ENCODE measurements at places on chromosomes 11 and 22.

DNA sequence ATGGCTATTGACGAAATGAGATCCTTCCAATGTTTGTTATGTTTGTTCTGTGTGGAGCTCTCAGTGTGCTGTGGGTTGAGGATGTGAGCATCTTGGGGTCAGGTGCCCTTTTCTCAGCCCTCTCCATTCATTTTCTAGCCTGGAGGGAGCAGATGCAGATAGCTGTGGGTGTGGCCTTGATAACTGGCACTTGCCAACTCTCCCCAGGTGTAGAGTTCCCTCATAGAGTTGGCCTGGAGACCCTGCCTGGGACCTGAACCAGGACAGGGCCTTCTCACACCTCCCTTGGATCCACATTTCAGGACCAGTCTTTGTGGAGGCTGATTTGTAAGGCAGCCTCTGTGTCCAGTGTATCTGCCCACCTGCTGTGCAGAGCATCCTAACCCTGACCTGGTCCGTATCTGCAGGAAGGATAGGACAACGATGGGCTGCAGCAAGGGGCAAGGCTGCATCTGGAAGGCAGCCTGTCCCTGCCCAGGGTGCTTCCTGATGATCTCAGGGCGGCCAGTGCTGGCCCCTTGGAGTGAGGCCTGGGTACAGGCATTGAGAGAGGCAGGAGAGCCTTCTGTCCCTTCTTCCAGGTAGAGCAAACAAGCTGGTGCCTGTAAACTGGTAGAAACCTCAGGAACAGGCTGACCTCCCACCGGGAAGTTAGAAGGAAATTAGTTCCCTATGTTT lies 245.9 kb downstream of the TBC1D22A start:
- DNase-seq, result no peak

DNA sequence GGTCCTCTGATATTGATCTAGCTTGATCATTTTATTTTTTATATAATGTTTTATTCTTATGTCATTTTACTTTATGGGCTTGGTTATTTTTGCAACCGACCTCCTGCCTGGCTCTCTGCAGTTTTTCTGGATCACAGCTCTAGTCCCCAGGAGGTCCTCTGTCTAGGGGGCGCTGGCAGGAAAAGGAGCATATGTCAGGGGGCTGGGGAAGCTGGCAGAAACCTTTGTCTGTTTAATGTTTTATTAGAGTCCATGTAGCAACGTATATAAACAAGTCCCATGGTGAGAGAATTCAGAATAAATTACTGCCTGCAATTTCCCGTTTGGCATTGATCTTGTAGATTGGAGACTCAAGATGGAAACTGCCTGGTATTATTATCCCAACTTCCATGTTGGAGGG lies 133.5 kb upstream of the ZBED5 start:
- no peak for DNase-seq

GRCh38 chr11:71400216-71400615 lies 48.0 kb downstream of the DHCR7 start:
- DNase-seq, result no peak

GRCh38 chr22:45696227-45696626 lies 24.6 kb downstream of the ATXN10 start:
- no peak for DNase-seq

- no peak for DNase-seq
These were observed 450 bp upstream of the BCL2L13 start for GRCh38 chr22:17638182-17638431.

DNA sequence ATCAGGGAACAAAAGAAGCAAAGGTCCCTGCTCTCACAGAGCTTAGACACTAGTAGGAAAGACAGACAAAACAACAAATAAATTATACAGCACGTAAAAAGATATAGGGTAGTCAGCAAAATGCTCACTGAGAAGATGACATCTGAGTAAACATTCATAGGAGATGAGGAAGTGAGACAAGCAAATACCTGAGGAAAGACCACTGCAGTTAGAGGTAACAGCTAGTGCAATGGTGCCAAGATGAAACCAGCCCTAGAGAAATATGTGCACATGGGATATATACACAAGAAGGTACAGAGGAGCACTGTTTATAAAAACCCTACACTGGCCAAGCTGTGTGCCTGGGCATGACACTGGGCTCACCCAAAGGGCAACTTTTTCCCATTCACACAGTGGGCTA lies 9.8 kb downstream of the CYP2R1 start:
- DNase-seq, result no peak

DNA sequence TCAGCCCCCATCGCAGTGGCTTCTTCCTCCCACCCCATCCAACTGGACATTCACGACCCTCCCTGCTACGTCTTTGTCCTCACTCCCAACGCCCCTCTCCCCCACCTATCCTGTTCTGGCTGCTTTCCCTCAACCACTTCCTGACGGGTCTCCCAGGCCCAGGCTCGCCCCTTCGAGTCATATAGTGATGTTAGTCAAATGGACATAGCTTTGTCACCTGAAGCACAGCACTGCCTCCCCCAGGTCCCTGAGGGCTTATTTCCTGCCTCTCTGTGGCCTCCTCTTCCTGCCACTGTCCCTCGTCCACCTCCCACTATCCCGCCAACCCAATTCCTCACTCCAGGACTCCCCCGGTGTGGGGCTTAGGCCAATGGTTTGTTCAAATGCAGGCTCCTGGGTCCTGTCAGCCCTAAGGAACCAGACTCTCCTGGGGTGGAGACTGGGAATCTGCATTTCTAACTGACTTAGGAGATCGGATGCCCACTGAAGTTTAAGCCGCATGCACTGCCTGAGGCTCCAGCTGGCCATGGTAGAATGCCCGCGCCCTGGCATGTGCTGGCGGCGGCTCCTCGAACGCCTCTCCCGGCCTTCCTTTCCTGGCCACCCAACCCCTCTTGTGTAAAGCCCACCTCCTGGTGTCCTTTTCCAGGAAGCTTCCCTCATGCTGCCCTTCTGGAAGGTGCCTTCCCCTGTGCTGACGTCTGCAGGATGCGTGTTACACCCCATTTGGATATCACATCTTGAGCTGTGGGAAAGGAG lies 18.3 kb downstream of the SUN2 start:
- no peak for DNase-seq

DNA sequence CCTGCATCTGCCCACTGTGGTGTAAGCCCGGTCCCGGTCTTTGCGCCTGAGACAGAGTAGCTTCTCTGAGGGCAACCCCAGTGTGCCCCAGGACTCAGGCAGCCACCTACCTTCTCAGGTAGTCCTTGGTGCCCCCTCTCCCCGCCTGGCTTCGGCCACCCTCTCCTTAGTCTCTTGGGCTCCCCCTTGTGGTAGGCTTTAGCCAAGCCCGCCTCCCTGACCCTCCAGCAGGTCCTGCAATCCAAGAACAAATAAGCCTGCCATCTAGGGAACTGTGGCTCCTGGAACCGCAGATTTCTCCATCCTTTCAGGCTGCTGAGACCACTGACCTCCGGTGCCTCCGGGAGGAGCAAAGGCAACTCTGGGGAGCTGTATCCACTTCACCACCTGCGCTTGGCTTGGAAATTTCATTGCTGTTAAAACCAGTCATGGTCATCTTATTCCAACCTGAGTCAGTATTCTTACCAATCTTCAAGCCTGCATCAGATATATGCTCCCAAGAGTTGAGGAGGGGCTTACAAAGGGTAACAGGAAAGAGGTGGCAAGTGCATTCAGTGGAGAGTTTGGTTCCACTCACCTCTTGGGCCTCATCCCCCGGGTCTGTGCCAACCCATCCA lies 52.8 kb upstream of the TENM4 start:
- DNase-seq, result peak; percentile 36

- no peak for DNase-seq
These were observed 114.2 kb upstream of the CADM1 start for GRCh38 chr11:115618428-115618827.

DNA sequence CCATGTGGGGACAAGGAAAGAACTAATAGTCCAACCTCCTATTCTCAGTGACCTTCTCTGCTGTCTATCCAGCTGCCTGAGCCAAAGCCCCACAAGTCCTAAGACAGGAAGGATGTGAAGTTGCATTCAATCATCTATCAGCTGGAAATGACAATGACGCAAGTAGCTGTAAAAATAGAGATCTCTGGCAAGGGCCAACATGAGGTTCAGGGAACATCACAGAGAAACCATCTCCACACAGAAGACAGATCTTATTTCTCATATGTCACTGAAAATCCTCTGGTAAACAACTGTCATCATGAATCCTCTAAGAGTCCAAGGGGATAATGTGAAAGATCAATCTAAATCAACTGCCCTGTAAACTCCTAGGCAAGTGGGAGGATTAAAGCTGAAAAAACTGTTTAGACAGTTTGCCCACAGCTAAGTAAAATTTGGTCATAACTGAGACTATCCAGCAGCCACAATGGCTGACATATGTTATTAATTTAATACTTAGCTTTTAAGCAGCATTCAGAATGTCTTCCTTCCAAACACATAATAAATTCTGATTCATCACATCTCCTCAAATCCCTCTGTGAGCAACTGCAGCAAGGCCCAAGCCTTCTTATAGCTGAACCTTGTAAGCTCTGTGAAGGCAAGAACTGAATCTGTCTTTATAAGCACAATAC lies 52.1 kb downstream of the ALG9 start:
- DNase-seq, result no peak

- DNase-seq, result no peak
These were observed 93.2 kb upstream of the LMO1 start for GRCh38 chr11:8356721-8357504.

GRCh38 chr11:60840470-60841430 lies 1.2 kb upstream of the CCDC86 start:
- DNase-seq, result no peak
